Activated CD4-positive, alpha-beta T cell treated with anti-CD3 and anti-CD28 coated beads, Interleukin-2, Interleukin-6, amounts not matched to agents 100 ng/mL and 50 ng/mL, durations not matched to agents 16 hours and 8 hours (primary cell): ENCODE measurements at places on chromosomes 16 and 17.

GRCh38 chr17:77320485-77321256 lies 179.9 kb downstream of the SEC14L1 start:
- DNase-seq: no peak

DNA sequence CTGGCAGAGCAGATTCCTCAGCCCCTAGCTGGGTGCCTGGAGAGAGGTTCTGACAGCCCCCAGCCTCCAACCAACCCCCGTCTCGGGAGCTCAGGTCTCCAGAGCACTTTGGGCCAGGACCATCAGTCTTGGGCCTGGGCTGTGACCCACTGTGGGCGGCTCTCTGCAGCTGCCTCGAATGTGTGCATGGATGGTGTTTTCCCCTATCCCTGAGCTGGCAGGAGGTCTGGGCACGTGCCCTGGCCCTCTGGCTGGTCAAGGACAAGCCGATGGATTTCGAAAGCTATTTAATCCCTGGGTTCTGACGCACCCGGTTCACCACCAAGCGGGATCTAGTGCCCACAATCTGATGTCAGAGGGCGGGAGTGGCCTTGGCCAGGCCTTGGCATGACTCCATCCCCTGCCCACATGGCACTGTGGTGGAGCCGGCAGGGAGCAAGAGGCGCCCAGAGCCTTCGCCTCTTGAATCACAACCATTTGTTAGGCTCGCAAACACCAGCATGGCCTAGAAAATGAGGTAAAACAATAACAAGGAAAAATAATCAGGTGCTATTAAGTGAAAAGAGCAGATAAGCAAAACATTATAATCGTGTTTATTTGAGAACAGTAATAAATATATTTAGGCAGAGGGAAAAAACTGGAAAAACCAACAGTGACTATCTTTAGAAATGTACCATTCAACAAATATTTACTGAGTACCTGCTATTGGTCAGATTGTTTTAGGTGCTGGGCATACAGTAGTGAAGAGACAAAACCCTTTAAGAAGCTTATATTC lies 69.3 kb upstream of the TOB1 start:
- no peak for DNase-seq

DNA sequence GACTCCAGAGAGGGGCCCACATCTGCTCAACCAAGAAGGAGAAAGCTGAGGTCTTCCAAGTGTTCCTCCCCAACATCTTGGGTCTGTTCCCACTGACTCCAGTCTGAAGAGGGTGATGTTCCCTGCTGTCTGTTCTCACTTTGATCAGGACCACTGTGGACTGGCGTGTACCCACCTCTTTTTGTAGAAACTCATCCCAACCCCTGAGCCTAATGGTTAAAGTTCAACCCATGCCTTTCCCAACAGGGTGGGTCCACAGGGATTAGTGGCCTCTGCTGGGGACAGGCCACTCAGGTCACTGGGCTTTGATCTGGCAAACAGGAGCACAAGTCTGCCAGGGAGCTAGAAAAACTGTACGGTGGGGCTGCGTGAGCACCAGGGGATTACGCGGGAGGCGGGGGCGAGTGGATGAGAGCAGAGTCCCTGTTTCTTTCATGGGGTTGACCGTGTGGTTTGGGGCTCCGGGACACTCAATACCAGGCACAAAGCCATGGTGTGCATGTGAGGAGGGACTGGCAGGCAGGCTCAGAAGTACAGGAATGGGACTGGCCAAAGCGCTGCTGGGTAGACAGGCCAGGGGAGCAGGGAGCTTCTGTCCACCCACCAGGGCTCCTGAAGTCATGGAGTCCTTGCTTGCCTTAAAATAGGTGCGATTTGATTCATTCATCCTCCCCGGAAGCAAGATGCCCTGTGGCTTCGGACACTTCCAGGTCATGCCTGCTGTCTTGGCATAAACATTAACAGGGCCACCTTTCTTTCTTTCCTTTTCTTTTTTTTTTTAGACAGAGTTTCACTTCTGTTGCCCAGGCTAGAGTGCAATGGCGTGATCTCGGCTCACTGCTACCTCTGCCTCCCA lies at the start of gene CA5A:
TSS of gene CA5A (minus strand) at position 155 of the 856 bp plus-strand sequence. CDS start at position 76, 79 bp downstream.
- DNase-seq: no peak

- no peak for DNase-seq
Measured at GRCh38 chr17:57259817-57260216, 3.5 kb downstream of the MSI2 start.

DNA sequence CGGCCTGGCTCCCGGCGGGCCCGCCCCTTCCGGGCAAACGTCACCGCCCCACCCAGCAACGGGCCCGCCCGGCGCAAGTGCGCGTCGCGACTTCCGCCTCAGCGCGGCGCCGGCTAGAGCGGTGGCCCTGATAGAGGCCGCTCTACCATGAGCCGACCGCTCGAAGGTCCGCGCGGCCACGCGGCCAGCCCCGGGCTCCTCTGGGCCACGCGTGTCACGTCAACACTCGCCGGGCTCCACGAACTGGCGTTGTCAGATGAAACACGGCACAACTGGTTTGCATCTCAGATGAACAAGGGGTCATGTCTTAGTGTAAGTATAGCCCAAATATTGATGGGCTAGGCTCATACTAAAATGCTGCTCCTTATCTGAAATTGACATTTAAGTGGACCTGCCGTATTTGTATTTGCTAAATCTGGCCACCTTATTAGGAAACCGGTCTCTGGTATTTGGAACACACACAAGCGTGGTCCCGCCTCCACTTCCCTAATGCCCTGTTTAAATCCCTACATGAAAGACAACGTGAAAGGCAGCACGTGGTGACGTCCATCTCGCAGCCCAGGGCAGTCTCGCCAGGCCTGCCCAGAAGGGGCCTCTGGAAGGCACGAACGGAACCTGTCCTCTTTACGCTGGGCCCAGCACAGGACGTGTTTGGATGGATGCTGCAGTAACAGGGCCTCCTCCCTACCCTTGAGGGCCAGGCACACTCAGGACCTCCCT lies at the start of gene ZNF598:
TSS of gene ZNF598 (minus strand) at position 31 of the 720 bp plus-strand sequence.
- peak; percentile 88 for DNase-seq

DNA sequence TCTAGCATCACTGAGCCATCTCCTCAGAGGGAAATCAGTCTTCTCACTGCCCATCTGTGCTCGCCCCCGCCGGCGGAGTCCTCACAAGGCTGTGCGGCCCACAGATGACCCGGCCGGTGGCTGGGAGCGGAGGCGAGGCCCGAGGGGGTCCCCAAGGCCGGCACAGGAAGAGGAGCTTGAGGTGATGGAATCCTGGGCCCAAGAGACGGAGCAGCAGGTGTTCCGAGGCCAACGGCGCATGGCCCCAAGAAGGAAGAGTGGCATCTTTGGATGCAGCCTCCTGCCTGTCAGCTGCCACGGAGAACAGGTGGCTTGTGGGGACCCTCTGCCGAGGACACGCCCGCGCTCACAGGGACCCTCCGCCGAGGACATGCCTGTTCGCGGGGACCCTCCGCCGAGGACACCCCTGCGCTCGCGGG lies 72.7 kb upstream of the GNG13 start:
- no peak for DNase-seq

GRCh38 chr17:58273453-58274104 lies 7.2 kb downstream of the MPO start:
- DNase-seq: peak; percentile 23

DNA sequence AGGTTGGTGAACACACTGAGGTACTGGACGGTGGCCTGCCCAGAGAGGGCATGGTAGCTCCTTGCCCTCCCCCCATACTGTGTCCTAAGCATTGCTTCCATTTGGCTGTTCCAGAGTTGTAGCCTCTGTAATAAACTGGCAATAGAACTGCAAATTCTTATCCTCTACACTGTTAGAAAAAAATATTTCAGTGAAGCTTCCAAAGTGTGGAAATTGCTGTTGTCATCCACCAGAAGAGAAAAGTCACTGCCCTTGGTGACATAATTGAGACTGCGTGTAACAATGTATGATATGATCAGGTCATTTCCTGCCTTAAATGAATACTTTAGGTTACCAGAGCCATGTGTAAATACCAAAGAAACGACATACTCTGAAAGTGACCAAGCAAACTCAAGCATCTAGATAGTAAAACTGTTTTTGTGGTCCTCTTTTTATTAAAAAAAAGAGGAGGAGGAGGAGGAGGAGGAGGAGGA lies 65.9 kb downstream of the CEP95 start:
- DNase-seq: peak; percentile 76

- no peak for DNase-seq
Measured at GRCh38 chr17:18967916-18968315, 16.0 kb downstream of the SLC5A10 start.

DNA sequence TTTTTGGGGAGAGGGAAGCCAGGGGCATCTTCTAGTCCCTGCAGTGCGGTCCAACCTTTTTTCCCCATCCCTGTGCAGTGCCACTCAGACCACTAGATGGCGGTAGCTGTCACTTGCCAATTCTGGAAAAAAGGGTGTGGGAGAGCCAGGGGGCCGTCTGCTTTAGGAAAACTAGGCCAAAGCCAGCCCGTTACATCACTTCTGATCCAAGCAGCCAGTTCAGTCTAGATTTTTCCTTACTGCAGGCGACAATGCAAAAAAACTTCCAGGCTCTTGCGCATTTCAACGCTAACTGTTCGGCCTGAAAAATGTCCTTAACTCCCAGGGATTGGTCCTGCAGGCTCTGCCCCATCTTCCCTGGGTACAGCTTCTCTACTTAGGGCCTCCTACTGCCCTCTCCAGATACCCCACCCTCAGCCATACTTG lies 69.2 kb upstream of the CES5A start:
- DNase-seq: peak; percentile 55
